ENCODE measurements at places on chromosomes 16 and 17. TPM values are rescaled to one million over a fixed set of nuclear protein-coding genes. Genes with fewer than 3 reads are reported as not detected.

Gene CFAP97D1
- total RNA-seq, result not detected

- DNase-seq, result peak; percentile 77
These were observed 9.9 kb downstream of the TBX2 start for GRCh38 chr17:61409301-61410112.

DNA sequence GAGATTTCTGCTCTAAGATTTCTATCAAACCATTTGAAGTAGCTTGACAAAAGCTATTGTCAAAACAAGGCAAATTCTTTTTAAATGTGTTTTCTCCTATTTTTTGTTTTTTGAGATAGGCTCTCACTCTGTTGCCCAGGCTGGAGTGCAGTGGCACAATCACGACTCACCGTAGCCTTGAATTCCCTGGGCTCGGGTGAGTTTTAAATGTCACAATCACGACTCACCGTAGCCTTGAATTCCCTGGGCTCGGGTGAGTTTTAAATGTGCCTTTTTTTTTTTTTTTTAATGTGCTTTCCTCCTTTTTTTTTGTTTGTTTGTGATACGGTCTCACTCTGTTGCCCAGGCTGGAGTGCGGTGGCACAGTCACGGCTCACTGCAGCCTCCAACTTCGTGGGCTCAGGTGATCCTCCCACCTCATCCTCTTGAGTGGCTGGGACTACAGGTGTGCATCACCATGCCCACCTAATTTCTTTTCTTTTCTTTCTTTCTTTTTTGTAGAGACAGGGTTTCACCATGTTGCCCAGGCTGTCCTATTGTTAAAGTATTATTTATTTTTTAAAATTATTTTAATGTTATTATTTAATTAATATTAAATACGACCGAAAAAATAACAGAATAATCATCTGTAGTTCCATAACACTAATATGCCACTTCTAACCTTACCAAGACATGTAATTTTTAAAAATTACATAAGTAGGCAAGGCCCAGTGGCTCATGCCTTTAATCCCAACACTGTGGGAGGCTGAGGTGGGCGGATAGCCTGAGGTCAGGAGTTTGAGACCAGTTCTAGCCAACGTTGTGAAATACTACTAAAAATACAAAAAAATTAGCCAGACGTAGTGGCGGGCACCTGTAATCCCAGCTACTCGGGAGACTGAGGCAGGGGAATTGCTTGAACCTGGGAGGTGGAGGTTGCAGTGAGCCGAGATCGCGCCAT lies 69.7 kb upstream of the FA2H start:
- DNase-seq, result no peak

DNA sequence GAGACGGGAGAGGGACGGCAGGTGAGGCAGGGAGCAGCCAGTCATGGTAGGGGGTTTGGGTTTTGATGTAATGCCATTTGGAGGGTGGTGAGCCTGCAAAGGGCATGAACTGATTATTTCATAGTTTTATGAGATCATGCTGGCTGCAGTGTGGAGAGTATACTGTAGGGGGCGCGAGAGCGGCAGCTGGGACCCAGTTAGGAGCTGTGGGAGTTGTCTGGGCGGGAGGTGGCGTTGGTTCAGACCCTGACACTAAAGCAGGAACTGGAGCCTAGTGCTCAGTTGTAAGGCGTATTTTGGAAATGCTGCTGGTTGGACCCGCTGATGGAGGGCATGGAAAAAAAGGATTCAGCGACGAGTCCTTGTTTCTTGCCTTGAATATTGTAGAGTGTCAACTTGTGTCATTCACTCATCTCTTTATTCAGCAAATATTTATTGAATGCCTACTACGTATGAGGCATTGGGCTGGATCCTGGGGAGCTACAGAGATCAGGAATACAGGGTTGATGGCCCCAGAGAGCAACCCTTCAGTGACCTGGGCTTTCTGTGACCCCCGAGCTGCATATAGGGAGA lies 23.7 kb upstream of the KDM8 start:
- peak; percentile 85 for DNase-seq
